Anterior cingulate cortex (tissue), 58 donors: ENCODE measurements at places on chromosomes 1 and 21.

GRCh38 chr1:207651583-207651982, 6.7 kb downstream of the CR1L start:
- no peak for DNase-seq

DNA sequence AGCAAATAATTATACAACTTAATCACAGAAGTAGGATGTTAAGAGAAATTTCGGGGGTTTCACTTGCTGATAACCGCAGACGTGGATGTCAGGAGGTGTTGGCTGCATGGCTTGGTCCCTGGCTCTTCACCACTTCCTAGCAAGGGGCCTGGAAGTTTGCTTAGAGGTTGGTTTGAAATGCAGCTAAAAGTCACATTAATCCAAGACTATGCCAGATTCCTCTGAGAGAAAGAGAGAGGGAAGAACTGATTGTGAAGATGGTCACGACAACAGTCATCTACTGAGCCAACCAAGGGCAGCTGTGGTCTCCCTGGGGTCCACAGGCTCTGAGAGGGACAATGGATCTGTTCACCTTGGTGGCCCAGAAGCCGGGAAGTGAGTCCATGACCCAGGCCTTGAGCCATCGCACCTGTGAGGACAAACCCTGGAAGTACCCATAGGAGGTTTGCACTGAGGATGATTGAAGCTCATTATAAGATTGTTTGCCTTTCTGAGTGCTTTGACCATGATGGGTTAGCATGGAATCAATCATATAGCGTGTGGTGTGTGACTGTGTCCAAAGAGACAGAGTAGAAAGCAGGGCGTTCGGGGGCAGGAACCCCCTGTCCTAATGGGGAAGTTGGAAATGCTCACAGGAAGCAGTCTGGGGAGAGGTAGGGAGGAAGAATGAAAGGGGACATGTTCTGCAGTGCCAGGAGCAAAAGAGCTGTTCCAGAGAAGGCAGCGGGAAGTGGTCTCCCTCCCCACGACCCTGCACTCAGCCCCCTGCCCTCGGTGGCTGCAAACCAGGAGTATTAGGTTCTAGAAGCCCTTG, 47.1 kb downstream of the UMODL1 start:
- no peak for DNase-seq

GRCh38 chr1:92784021-92784638, 778 bp downstream of the EVI5 start:
- no peak for DNase-seq

DNA sequence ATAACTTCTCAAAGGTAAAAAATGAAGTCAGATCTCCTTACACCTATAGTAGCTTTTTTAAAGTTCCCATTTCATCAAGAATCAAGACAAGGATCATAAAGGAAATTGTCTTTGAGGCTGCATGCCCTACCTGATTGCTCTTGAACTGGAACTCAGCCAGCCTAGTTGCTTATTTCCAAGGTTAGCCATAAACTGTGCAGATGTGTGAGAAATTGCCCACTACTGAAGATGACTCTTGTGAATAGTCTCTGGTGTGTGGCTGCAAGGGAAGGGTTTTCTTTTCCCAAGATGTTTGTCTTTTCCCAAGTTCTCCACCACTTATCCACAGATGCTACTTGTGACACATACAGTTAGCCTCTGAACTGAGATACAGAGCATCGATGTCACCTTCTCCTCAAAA, 81.7 kb upstream of the DUSP10 start:
- DNase-seq: no peak

DNA sequence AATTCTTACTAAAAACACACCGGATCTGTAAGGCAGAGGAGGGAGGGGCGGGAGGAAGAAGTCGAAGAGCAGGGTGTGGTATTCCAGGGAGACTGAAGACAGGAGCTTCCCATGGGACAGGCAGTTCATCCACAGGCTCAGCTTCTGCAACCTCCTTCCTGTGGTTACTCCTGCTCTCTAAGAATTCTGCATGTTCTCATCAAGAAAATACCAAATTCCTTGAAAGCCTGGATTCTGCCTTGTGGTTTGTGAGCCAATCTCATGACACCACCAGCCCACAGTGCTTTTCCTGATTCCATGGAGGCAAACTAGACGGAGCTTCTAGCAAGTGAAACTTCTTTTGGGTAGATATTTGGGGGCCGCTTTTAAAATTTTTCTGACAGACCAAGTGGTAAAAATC, 1.1 kb upstream of the ST6GALNAC3 start:
- no peak for DNase-seq

DNA sequence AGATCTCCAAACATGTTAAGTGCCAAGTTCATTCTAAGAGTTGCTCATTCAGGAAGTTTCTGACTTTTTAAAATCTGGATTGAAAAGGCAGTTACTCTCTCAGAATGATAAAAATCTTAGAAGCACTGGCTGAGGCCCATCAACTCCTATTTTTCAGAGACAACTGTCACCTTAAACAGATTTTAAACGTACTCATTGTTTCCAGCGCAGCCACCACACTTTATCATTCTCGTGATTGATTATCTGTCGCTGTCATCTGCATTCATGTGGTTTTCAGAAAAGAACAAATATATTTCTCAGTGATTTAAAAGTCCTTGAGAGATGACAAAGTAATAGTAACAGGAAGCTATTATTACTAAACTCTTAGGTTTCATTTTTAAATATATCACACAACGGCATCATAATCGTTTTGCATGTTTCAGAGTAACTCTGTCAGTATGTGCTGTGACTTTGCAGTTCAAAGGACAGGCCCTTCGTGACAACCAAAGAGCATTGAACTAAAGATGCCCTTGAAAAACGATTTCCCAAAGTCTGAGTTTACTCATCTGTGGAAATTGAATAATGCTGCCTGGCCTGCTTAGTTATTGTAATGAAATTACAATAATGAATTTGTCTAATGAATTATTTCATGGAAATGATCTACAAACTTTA, 14.9 kb upstream of the KCNK1 start:
- DNase-seq: no peak

DNA sequence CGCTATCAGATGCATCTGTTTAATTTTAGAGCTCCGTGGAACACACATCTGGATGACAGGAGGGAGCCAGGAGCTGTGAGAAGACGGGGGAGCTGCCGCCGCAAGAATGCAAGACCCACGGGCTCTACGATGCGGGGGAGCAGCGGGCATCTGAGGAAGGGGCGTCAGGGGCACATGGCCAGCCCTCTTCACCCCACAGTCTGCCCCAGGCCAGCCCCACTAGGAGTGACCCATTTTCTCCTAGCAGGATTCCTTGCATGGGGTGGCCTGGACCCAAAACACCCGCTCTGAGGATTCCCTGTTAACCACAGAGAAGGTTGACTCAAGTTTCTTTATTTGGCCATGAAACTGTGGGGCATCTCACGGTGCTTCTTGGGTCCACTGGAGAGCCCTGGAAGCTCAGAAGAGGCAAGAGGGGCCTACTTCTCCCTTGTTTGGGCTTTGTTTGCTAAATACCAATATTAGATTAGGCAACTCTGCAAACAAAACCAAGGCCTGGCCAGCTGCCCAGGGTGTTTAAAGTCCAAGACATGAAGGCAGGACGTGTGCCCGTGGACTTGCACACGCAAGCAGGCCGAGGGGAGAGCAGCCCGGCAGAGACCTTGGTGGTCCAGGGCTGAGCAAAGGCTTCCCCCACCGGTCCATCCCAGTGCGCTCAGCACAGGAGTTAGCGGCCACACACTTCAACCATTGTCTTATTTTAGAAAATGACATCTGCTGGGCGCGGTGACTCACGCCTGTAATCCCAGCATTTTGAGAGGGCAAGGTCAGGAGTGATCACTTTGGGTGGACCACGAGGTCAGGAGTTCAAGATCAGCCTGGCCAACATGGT, 89.8 kb downstream of the DHRS3 start:
- DNase-seq: no peak

GRCh38 chr1:10588640-10589039, 113.9 kb downstream of the PEX14 start:
- DNase-seq: no peak

DNA sequence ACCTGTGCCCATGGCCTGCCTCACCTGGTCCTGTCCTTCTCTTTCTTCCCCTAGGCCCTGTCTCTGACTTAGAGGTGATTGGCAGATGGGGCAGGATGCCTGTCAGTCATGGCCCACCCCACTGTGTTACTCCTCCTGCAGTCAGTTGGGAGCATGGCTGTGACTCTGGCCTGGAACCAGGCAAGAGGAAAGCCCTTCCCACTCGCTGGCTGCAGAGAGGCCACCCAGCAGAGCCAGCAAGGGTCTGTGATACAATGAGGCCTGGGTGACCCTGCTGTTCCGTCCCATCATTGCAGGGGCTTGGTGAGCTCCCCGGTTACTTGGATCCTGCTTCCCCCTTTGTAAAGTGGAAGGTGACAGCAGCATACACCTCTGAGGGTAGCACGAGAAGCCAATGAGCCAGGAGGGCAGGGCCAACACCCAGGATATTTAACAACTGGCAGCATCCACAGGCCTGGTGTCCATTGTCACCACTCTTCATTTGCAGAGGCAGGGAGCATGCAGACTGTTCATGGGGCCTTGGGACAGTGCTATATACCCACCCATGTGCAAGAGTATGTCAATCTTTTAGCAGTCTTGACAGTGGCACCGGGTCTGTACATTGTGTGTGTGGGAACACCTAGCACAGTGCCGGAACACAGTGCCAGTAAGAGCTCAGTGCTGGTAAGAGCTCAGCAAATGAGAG, 191.0 kb upstream of the C1orf174 start:
- DNase-seq: no peak

DNA sequence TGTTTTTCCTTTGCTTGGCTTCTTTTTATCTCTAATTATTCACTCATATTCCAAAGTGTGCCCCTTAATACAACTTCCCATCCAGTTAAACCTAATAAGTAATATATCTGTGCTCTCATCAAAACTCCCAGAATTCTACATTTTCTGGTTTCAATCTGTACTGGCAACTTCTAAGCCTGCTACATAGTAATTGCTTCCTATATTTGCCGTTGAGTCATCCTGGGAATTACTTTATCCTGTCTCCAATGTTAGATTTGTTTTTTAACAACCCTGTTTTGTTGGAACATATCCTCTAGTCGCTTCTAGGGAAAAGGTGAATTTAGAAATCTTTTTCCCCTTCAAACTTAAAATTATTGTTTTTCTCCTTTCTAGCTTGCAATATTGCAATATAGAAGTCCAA, 620.5 kb upstream of the PKN2 start:
- DNase-seq: no peak

DNA sequence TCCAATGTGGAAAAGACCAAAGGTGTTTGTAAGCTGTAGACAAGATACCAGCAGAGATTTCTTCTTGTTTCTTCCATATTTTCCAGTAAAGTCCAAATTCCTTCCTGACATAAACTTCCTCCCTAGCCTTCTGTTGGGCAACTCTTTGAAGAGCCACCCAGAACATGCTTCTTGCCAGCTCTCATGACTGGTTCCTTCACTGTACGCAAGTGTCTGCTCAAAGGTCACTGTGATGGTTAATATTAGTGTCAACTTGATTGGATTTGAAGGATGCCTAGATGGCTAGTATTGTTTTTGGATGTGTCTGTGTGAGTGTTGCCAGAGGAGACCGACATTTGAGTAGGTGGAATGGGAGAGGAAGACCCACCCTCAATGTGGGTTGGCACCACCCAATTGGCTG, 416.6 kb upstream of the RUNX1 start:
- no peak for DNase-seq

DNA sequence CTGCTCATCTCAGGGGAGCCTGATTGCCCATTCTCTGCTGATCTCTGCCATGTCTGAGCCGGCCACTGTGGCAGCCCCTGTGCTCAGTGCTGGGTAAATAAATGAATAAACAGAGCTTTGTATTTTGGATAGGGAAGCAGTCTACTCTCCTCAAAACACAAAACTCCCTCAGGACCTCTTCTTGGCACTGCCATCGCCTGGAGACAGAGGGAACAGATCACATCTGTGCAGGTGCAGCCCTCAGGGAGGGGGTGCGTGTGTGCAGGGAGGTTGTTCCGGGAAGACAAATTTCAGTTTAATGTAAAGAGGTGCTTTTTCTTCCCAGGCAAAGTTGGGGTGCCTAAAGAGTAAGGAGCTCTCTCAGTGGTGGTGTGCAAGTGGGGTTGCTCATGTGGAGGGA, 7.7 kb upstream of the FAM167B start:
- no peak for DNase-seq

GRCh38 chr1:157073944-157074685, 25.5 kb downstream of the ETV3L start:
- peak; percentile 39 for DNase-seq

- DNase-seq: no peak
Observed at GRCh38 chr1:93136445-93136844, 43.8 kb downstream of the TMED5 start.

GRCh38 chr21:32889596-32889995, 118.0 kb upstream of the PAXBP1 start:
- DNase-seq: no peak

GRCh38 chr1:183773482-183774274, 31.2 kb upstream of the RGL1 start:
- DNase-seq: no peak

GRCh38 chr1:208332774-208333126, 88.6 kb upstream of the PLXNA2 start:
- no peak for DNase-seq

GRCh38 chr1:229298887-229299503, 28.1 kb downstream of the RAB4A start:
- DNase-seq: no peak

DNA sequence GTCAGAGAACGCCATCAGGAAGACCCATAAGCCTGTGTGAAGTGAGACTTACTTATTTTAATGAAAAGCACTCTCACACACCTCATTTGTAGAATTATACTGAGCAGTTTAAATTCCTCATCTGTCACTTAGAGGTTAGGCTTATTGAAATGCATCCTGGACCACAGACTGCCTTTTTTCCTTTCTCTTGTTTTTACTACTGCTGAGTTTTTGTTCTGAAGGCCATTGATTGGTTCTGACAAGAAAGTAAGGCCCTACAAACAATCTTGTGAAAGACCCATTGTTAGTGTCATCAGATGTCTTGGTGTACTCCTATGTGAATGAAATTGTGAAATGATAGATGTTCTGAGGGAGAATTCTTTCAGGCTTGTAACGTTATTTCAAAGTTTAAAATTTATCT, 1343.3 kb upstream of the ADGRL2 start:
- no peak for DNase-seq

GRCh38 chr1:225754940-225755641, 22.5 kb upstream of the SRP9 start:
- DNase-seq: no peak

DNA sequence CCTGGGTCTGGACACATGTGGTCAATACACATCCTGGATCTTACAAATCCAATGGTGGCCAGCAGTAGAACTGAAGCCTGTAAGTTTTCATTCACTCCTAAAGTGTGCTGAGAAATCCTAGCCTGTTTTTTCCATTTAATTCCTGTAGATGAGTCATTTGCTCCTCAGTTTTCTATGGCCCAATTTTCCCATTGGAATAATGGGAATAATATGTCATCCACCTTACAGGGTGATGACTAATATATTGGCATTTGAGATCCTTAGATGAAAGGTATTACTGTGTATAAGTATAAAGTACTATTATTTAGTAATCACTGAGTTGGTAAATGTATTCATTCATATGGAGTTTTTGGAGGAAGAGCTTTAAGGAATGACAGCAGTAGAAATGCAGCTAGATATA, 89.7 kb upstream of the ADAR start:
- no peak for DNase-seq

- DNase-seq: no peak
Observed at GRCh38 chr1:47971385-47972160, 25.6 kb downstream of the TRABD2B start.
